ENCODE measurements at places on chromosomes 4 and X. TPM values are rescaled to one million over a fixed set of nuclear protein-coding genes. Genes with fewer than 3 reads are reported as not detected.

- DNase-seq = no peak
These were observed 54.4 kb downstream of the FAT1 start for GRCh38 chr4:186669159-186669731.

DNA sequence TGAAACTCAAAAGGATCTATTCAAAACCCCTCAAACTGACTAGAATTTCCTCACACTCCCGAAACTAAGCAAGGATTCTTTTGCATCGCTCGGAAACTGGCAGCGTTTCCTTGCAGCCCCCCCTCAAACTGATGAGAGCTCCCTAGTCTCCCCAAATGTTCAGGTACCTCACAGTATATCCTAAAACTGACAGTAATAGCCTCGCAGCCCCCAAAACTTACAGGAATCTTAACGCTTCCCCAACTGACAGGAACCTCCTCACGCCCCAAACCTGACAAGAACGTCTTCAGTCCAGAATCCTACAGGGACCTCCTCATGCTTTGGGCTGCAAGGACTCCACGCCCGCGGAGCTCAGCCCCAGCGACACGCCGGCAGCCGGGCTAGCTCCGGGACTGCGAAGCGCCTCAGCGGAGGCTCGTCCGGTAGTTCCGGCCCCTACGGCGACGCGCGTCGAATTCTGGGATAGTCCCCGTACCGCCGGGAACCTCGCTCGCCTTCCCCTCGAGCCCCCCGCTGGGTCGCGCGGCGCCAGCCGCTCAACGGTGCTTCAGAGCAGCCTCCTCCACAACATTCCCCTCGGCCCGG is 640 bp downstream of the PHF8 start:
- DNase-seq = no peak

VSIG1 gene
- 1.6 TPM for total RNA-seq

DNA sequence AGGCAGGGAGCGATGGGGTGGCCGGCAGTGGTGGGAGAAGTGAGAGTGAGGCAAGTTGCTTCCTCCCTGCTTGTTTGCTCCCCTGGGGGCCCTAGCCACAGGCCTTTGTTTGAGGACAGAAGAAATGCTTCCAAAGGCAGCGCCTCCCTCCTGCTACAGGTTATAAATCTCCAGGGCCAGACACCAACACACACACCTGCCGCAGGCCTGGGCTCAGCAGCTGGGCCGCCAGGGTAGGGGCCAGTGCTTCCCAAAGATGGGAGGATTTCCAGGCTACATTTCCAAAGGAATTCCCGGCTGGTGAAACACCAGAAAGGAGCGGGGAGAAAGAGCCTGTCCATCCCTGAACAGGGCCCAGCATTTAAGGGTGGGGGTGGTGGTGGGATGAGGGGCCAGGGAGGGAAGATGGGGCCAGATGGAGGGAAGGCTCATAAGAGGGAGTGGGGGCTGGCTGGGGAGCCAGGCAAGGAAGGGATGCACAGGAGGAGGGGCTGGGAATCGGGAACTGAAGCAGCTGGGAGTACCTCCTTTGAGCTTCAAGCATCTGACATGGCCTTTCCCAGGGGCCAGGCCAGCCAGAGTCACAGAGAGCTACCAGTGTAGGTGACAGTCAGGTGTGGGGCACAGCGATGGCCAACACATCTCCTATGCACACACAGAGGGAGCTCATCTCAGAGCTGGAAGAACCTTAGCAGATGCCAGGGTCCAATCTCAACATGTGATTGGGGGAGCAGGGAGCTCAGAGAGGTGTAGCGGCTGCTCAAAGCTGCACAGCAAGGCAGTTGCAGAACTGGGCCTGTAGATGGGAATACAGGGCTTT is 143.9 kb downstream of the PJA1 start:
- no peak for DNase-seq

DNA sequence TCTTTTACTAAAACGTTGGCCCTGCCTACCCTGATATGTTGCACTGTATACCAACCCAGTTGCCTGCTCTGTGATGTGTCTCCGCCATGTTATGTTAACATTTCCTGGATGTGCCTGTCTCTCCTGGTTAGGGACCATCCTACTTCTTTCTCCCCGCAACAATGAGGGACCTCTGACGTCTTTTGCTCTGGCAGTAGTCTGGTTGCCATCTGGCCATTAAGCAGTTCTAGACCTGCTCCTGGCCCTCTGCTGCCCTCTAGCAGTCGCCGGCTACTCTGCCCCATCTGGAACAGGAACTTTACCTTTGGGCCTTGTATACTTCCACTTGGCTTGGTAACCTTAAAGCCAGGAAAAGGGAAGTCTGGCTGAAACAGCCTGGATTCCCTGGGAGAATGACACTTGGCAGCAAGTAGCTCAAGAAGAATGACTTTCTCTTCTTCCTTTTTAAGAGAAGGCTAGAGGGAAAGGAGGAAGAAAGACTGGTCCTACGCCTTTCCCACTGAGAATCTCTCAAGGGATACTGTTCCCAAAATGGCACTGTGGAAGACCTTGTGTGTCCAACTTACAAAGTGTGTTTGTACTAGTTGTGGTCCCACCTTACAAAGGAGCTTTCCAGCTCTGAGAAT is 63.5 kb downstream of the GPC3 start:
- DNase-seq = peak; percentile 43

CHRNA9 gene
- not detected for total RNA-seq

DNA sequence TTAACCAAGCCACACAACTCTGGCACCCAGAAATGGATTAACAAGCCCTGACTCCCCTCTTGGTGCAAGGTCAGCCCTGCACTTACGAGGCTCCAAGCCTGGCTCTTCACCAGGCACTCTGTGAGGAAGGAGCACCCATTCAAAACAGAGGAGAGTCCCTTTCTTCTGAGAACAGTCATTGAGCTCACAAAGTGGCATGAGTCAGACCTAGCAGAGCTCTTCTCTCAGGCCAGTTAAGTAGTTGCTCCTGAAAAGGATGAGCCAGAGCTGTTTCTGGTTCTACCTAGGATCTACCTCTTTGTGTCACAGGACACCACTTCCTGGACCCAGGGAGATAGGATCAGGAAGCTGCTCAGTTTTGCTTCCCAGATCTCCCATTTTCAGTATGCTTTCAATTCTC is 48.2 kb downstream of the EVC2 start:
- DNase-seq = no peak

DNA sequence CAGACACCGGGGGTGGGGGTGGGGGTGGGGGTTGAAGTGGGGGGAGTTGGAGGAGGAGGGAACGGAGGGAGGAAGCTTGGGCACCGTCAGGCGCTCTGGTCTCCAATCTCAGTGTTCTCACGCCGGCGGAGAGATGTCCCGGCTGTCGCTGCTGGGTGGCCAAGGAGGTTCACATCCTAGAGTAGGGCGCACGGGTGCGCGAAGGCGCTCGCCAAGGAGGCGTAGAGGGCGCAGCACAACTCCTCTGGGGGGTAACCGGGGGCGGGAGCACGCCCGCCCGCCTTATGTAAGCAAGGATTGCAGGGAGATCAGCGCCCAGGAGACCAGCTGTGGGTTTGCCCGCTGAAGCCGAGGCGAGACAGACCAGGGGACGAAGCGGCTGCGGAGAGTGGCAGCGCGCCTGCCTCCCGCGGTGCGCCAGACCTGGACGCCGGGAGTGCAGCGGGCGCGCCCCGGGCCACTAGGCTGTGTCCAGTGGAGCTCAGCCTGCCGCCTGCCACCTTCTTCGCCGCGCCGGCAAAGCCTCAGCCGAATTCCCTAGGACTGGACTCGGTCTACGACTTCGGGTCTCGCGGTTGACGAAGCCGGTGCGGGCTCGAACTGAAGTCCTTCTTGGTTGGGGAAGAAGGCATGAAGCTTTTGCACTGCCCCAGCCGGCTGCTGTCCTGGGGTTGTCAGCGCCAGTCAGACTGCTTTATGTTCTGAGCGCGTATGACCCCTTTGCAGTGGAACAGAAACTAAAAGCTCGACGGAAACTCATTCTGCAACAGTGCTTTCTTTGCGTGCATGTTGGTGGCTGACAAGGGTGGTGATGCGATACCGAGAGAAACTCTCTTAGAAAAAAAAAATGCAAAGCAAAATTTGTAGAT is 707 bp upstream of the UNC5C start:
- DNase-seq = peak; percentile 67

DNA sequence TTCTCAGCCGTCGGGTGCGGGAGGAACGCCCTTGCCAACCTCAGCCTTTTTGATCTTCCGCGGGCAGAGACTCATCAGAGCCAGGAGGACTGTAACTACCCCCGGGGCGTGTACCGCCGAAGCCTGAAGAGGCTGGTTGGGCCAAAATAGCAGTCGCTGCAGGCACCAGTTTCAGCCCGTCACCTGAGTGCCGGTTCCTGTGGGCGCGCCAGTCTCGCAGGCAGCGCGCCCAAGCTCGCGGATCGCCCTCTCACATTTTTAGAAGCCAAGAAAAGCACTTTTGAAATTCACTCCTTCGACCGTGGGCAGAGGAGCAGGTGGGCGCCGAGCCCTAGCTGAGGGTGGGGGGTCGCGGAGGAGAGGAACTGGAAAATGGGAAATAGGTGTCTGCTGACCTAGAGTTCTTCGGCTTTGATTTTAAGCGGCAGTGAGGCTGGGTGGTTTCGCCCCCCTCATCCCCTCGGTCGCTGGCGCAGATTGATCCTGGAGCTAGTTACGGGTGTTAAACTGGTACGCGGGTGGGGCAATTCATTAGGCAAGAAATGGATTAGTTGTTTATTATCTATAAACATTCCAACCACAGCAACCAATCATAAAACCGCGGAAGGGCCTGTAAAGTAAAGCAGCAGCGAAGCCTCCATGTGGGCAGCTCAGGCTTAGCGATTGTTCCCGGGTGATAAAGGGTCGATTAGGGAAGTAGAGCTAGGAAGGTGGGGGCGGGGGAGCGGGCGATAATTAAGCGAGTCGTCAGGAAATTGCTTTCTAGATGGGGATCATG is 69.2 kb downstream of the FBXO8 start:
- no peak for DNase-seq

RAI2 gene
- 26.5 TPM for total RNA-seq

DNA sequence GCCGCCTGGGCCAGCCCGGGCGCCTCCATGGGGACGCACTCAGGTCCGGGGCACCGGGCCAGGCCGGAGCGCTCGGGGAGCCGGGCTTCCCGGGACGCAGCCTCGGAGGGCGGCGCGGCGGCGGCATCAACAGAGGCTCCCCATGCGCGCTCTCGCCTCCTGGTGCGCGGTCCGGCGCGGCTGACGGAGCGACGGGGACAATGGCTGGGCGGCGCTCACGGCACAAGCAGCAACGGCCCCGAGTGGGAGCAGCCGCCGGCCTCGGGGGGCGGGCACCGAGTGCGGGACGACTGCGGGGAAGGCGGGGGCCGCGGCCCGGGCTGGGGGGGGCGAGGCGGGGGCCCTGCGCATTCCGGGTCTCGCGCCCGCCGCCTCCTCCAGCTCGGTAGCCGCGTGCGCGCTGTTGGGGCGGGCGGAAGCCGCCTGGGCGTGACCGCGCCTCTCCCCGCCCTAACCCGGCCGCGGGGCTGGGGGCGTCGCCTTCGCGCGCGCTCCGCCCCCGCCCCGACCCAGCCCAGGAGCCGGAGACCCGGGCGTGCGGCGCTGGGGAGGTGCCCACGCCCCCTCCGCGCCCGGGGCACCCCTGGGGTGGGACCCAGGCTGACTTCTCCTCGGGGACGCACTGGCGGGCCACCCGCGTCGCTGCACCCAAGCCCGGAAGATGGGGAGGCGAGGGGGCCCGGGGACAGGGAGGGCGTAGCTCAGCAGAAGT is at the start of gene PRKX:
Gene PRKX (minus strand): TSS at position 425 of the 712 bp plus-strand sequence. CDS start 396 bp downstream, at position 29.
- DNase-seq = peak; percentile 58

GRCh38 chrX:46279925-46280313 is 265.3 kb downstream of the ZNF674 start:
- DNase-seq = no peak

DMP1 gene
- not detected for total RNA-seq

EFHC2 gene
- 2.5 TPM for total RNA-seq

DNA sequence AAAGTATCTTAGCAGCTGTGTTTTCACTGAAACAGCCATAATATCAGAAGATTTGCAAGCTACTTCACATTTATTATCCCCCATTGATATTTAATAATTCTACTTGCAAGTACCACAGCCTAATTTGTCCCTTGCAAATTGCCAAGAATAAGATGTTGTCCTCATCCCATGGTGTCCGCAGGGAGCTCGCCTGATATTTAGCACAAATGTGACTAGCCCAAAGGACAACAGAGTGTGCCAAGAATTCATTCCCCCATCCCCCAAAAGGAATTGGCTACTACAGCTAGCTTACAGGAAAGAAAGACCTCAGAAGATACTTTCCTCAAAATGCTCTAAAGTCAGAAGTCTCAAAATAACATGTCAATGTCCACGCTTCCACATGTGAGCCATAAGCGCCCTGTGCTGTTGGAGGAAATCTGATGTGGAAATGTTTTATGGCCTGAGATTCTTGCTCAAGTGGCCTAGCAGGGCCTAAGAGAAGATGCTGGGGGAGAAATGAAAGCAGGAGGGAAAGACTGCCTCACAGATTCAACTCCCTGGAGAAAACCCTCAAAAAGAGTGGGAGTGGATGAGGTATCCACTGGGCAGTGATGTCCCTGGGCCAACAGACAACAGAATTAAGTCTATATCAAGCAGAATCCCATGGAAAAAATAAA is 111.4 kb downstream of the SH3KBP1 start:
- no peak for DNase-seq

DNA sequence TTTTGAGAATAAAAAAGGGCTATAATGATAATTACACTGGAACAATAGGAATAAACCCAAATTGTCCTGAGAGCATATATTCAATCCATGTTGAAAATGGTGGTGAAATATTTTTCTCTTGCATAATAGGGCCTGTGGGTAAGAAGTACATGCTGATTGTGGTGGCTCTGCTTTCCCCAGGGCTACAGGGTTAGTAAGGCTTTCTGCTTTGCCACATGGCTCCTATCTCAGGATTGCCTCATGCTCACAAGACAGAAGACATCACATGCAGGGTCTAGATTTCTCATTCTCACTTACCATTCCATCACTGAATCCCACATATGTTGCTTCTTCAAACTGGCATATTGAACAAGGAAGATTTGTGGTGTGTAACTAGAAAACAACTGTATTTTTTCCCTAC is 12.4 kb upstream of the VEGFC start:
- DNase-seq = no peak

- no peak for DNase-seq
These were observed 26.8 kb upstream of the FGF5 start for GRCh38 chr4:80239480-80240150.

- no peak for DNase-seq
These were observed 33.9 kb downstream of the PAK3 start for GRCh38 chrX:111129921-111130320.

DNA sequence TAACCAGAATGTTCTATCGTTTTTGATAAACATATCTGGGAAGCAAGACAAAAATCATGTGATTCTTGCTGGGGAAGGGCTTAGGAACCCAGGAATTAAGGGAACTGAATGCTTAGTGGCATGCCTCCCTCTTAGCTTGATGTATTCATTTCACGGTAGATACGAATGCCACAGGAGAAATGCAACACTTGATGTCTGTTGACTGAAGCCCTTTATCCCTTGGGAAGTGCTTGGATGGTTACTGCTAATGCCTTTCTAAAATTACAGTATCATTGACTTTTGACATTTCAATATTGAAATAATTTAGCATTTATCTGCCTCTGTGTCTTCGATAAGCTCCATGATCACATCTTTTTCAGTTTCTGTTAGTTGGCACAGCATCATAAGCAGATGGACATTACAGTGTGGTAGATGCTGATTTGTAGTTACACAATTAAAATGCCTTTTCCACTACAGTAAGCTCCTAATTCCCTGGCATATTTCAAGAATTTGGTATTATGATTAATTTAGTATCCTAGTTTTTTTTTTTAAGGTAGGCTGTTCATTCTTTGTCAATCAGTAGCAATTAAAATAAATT is 226.7 kb downstream of the ARHGAP10 start:
- DNase-seq = no peak
